NCI-H460 (cell line): ENCODE measurements at places on chromosomes 13 and 19. TPM values are rescaled to one million over a fixed set of nuclear protein-coding genes. Genes with fewer than 3 reads are reported as not detected.

Gene TRAPPC2B
- 18.0 and 18.3 TPM in 2 replicates for total RNA-seq

Gene TMEM255B
- total RNA-seq: 0.02 TPM in 1 of 2 replicates, not detected in the other

Gene ELAVL3
- total RNA-seq: not detected in 2 replicates

Gene ZNF681
- total RNA-seq: 0.02 TPM in 1 of 2 replicates, not detected in the other

Gene PCSK4
- 0.79 and 2.7 TPM in 2 replicates for total RNA-seq

Gene TRPC4
- 0.62 and 1.2 TPM in 2 replicates for total RNA-seq

Gene ZNF625
- not detected in 2 replicates for total RNA-seq

Gene PROZ
- total RNA-seq: not detected in 2 replicates

Gene KIR3DL1
- not detected in 2 replicates for total RNA-seq

Gene ATP4B
- not detected in 2 replicates for total RNA-seq

Gene DPRX
- total RNA-seq: not detected in 2 replicates

Gene KCTD4
- not detected in 2 replicates for total RNA-seq

Gene LRRC63
- total RNA-seq: 23.2 and 25.2 TPM in 2 replicates

Gene GNG8
- not detected in 2 replicates for total RNA-seq

Gene SHISA7
- not detected in 2 replicates for total RNA-seq

Gene ZNF66
- total RNA-seq: 0.27 TPM in 1 of 2 replicates, not detected in the other

Gene SIGLEC10
- total RNA-seq: not detected in 2 replicates

Gene SLC25A41
- not detected in 2 replicates for total RNA-seq

Gene HIPK4
- total RNA-seq: not detected in 2 replicates

Gene CLEC4G
- not detected in 2 replicates for total RNA-seq

Gene GJB2
- total RNA-seq: 8.7 and 10.5 TPM in 2 replicates

Gene PDX1
- total RNA-seq: 0.12 TPM in 1 of 2 replicates, not detected in the other

Gene KLK5
- not detected in 2 replicates for total RNA-seq

Gene KIR2DL4
- total RNA-seq: not detected in 2 replicates

Gene ARHGAP45
- total RNA-seq: 0.92 and 2.5 TPM in 2 replicates

Gene ZNF793
- 0.22 and 0.55 TPM in 2 replicates for total RNA-seq

Gene MAP1S
- 10.4 and 10.5 TPM in 2 replicates for total RNA-seq

Gene KCTD12
- total RNA-seq: 4.4 and 5.7 TPM in 2 replicates

Gene VSTM1
- not detected in 2 replicates for total RNA-seq

Gene OR7A5
- not detected in 2 replicates for total RNA-seq

Gene KLK12
- total RNA-seq: not detected in 2 replicates

Gene ZNF20
- 0.75 and 1.7 TPM in 2 replicates for total RNA-seq

Gene SPIB
- not detected in 2 replicates for total RNA-seq

Gene CCDC124
- 32.3 and 45.4 TPM in 2 replicates for total RNA-seq

Gene ZNF729
- total RNA-seq: not detected in 2 replicates

Gene PLVAP
- total RNA-seq: not detected in 2 replicates

Gene IRGC
- not detected in 2 replicates for total RNA-seq
